Fibroblast of skin of scalp (primary cell): ENCODE measurements at places on chromosomes 3 and 15.

GRCh38 chr3:42895580-42895868, 10.4 kb upstream of the ZNF662 start:
- DNase-seq: no peak

DNA sequence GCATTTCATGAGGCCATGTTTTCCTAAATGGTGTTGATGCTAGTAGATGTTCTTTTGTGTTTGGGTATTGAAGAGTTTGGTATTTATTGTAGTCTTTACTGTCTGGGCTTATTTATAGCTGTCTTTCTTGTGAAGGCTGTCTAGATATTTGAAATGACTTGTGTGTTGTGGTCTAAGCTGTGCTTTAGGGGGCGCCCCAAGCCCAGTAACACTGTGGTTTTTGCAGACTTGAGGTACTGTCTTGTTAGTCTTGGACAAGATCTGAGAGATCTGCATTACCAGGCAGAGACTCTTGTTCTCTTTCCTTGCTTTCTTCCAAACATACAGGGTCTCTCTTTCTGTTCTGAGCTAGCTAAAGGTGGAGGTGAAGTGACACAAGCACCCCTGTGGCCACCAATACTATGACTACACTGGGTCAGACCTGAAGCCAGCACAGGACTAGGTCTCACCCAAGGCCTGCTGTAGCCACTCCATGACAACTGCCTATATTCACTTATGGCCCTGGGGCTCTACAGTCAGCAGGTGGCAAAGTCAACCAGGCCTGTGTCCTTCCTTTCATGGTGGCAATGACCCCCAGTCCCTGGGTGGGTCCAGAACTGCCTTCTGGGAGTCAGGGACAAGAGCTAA, 152.1 kb upstream of the TBC1D5 start:
- peak; percentile 67 for DNase-seq

DNA sequence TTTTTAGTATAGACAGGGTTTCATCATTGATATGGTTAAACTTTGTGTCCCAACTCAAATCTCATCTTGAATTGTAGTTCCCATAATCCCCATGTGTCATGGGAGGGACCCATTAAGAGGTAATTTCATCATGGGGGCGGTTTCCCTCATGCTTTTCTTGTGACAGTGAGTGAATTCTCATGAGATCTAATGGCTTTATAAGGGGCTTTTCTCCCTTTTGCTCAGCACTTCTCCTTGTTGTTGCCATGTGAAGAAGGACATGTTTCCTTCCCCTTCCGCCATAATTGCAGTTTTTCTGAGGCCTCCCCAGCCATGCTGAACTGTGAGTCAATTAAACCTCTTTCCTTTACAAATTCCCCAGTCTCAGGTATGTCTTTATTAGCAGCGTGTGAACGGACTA, 20.2 kb upstream of the ZNF710 start:
- no peak for DNase-seq

- DNase-seq: no peak
Observed at GRCh38 chr3:44080474-44081072, 161.1 kb upstream of the TOPAZ1 start.

DNA sequence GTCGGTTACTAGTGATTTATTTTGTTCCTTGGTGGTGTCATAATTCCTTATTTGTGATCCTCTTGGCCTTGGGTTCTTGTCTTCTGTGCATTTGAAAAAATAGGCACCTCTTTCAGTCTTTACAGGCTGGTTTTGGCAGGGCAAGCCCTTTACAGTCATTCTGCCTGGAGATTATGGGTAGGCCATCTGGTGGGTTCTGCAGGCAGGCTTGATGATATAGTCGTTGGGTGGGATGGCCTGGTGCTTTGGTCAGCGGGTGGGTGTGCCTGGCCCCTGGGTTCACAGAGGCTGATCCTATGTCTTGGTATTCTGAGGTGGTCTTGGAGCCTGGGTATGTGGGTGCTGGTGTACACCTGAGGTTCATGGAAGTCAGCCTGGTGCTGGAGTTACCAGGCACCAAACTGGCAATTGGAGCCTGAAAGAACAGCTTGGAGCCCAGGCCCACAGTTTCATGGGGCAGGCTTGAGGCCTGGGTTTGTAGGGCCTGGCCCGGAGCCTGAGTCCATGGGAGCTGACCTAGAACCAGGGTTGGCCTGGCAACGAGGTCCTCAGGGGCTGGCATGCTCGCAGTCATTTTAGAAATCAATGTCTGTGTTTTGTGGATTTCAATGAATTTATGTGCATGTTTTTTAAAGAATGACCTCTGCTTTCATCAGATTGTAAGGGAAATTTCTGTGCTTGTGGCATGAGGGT, 63.3 kb downstream of the DOCK3 start:
- DNase-seq: no peak

DNA sequence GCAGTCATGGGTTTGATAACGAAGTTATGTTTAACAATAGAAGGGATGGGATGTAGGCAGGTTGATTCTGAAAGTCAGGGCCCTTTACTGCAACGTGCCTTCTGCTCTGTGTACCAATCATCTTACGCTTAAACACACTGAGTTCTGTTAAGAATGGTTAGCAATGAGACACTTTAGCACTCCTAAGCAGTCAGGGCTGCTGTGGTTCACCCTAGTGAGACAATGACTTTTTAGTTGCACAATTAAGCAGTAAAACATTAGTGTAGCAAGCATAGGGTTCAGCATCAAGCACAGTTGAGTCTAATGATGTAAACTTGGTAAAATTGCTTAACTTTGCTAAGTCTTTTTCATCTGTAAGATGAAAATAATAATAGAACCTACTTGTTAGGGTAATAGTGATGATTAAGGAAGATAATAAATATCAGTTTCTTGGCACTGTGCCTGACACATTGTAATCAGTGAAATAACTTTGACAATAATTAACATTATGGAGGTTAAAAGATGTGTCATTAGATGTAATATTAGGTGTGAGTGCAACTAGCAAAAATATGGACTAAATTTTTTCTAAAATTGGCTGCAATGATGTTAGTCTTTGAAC, 484.2 kb upstream of the THBS1 start:
- DNase-seq: no peak

- peak; percentile 55 for DNase-seq
Observed at GRCh38 chr15:92097474-92098178, 244.1 kb downstream of the SLCO3A1 start.

DNA sequence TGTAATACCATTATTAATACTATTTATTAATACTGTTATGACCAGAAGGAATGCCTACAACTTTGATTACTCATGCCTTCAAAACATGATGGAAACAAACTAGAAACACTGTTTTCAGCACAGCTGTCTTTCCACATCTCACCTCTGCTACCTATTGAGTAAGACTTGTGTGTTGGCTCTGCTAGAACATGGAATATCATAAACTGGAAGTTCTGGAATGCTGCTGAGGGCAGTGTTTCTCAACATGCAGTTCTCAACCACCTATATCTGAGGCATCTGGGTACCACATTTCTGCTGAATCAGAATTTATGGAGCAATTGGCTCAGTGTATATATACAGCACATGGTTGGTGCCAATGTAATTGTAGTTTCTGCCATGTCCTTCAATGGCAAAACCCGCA, 392.1 kb downstream of the TUSC7 start:
- DNase-seq: no peak

DNA sequence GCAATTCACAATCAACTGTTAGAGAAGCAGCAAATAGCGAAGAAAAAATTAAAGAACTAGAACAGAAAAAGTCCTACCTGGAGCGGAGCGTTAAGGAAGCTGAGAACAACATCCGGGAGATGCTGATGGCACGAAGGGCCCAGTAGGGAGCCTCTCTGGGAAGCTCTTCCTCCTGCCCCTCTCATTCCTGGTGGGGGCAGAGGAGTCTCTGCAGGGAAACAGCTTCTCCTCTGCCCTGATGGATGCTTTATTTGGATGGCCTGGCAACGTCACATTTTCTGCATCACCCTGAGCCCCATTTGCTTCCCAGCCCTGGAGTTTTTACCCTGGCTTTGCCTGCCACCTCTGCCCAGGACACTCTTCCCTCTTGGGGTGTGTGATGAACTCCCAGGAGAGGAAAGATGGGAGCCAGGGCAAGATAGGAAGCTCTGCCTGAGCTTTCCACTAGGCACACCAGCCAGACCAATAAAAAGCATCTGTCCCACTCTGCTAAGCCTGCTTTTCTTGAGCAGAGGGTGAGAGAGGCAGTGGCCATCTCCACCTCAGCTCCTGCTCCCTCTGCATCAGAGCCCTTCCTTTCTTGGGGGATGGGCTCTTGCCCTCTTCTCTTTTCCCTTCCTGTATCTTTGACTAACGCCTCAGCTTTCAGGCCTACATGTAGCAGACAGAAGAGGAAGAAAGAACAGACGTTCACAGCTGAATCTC, 39.4 kb downstream of the PPARG start:
- DNase-seq: no peak

DNA sequence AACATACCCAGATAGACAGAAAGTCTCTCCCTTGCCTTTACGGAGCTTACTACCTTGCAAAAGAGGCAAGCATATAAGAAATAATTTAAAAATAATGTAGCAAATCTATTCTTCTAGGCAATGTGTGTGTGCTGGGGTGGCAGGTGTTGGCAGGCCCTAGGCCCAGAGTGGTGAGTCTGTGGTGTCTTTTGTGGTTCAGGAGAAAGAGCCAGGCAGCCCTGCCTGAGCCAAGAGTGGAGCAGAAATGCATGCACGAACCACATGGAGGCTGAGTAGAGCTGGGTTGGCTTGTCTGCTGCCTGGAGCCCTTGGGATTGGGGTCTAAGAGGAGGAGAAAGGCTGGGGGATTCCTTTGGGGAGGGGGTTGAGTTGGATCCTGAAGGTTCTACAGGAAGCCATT, 70.2 kb upstream of the MYZAP start:
- DNase-seq: no peak

DNA sequence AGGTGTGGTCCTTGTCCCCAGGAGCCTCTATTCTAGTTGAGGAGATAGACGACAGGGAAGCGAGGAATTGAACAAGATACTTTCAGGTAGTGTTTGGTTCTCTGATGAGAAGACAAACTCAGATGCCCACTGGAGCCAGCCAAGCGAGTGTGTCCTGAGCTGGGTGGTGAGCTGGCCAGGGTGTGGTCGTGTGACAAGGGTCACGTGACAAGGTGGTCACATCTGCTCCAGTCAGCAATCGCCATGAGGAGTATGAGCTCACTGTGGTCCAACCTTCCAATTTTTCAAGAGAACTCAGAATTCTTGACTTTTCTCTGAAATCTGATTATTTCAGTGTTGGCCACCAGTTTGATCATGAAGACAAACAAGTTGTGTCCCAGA, 39.5 kb downstream of the SLC6A6 start:
- DNase-seq: no peak

DNA sequence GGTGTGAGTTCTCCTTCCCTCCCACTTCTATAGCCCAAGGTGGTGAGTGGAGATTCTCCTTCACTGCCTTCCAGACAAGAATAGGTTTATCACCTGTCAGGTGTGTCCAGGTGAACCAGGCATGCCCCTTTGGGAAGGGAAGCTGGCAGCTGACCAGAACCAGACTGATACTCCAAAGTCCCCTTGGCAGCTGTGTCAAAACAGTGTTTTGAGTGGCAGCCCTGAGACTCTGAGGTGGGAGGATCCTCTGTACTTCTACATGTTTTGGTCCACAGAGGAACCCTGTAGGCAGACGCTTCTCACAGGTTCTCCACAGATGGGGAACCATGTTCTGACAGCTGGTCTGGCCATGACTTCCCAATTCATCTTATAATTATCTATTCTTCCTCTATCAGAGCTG, 30.1 kb downstream of the ISL2 start:
- no peak for DNase-seq

DNA sequence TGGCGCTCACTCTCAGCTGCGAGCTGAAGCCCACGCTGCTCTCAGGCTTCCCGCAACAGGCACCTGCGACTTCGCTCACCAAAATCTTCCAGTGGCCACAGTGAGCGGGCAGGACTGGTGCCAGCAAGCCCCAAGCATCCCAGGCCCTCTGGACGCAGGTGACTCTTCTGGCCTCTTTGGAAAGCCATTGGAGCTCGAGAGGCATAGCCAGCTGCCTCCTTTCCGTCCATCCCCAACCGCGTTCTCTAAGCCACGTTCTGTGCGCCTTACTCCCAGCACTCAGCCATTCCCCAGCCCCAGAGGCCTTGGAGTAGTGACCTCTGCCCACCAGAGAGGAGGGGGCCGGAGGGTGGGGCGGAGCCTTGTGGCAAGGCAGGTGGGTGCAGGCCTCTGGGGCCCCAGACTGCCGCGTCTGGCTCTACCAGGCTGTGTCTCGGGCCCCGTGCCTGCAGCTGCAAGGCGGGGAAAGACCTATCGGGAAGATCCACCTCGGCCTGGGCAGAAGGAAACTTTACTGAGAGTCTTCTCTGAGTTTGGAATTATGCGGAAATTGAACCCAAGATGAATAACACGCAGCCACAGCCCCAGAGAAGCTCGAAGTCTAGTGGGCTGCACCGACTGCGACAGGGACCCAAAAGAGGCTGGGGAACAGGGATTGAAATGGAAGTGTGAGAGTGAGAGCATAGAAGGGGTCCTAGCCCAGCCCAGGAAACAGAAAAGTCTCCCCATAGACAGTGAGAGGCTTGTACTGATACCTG, 3.6 kb upstream of the SOX14 start:
- DNase-seq: no peak

DNA sequence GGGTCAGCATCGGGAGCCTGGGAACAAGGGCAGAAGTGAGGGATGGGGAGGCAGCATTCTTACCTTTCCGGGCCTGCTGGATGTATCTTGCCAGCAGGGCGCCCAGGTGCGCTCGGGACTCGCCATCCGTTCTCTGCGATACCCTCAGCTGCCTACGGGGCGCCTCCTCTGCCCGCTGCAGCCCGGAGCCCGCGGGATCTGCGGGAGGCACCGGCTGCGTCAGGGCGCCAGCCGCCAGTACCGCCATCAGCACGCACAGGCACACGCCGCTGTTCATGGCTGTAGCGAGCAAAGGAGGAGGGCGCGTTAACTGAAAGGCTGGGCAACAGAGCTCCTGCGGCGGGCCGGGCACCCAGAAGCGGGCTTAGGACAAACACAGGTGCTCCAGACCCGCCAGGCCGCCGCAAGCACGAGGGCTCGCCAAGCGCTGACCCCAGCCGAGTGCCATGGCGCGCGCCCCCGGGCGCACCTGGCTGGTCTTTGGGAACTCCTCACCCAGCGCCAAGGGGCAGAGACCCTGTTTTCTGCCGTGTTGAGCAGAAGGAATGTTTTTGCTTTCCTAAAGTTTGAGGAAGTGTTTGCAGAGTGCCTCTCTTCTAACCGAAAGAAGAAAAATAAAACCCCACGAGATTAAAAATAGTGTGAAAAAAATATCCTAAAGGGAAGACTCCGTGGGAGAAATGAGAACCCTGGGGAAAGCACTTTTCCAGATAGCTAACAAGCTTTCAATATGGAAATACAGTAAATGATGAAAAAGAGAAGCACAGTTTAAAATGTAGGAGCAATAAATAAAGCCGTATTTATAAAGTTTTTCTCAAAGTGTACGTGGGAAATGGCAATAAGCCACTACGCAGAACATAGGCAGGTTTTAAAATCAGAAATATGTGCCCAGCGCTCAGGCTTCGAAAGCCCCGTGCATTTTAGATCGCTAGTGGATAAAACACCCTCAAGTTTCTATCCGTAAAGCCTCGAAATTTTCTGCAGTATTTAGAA, 2.3 kb downstream of the CCK start:
- DNase-seq: no peak

- no peak for DNase-seq
Observed at GRCh38 chr3:56857178-56857577, 55.4 kb upstream of the ARHGEF3 start.

- DNase-seq: no peak
Observed at GRCh38 chr3:76383781-76384180, 598.4 kb upstream of the ZNF717 start.

GRCh38 chr15:41842229-41842628, 3.6 kb downstream of the PLA2G4B start:
- no peak for DNase-seq
